ENCODE measurements at places on chromosomes 2 and 18.

- DNase-seq = no peak
Measured at GRCh38 chr2:72886505-72887031, 640 bp upstream of the SPR start.

DNA sequence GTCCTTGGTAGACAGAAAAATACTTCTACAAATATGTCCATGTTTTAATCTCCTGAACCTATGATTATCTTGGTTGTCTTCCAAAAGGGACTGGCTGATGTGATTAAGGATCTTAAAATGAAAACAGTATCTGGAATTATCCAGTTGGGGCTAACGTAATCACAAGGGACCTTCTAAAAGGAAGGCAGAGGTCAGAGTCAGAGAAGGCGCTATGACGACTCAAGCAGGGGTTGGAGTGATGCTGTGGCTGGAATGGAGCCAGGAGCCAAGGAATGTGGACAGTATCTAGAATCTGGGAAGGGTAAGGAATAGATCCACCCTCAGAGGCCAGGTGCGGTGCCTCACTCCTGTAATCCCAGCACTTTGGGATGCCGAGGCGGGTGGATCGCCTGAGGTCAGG lies 4.2 kb upstream of the USP14 start:
- DNase-seq = no peak

DNA sequence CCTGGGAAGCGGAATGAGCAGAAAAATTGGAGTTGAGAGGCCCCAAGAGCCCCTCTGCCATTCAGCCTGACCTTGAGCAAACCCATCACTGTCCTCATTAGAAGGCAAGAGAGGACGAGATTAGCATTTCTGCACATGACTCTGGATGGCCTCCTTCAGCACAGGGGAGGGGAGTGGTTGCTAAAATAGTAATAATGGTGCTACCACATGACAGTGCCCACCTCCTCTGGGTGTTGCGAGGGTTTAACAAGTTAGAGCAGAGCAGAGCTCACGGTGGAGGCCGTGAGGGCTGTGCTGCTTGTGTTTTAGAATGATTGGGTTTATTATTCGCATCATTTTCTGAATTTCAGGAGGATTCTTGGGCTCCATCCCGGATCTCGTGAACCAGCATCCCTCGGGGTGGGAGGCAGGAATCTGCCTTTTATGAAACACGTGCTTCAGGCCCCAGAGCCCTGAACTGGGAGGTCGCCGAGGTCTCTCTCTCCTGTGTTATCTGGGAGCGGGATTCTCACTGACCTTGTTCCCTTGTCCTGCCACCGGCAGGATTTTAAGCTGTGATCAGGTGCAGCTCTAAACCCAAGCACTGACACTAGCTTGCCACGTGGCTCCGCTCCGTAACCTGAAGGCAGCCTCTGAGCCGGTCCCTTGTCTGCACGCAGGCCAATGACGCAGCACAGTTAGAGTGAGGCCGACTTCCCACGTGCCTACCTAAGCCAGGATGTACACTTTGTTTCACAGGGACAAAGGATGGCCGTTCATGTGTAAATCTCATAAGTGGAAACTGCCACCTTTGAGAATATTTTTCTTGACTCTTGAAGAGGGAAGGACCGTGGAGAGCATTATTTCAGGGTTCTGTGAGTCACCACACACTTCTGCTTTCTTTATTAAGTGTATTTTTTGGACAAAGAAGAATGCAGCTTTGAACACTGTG lies 142.3 kb downstream of the ACOXL start:
- DNase-seq = no peak

DNA sequence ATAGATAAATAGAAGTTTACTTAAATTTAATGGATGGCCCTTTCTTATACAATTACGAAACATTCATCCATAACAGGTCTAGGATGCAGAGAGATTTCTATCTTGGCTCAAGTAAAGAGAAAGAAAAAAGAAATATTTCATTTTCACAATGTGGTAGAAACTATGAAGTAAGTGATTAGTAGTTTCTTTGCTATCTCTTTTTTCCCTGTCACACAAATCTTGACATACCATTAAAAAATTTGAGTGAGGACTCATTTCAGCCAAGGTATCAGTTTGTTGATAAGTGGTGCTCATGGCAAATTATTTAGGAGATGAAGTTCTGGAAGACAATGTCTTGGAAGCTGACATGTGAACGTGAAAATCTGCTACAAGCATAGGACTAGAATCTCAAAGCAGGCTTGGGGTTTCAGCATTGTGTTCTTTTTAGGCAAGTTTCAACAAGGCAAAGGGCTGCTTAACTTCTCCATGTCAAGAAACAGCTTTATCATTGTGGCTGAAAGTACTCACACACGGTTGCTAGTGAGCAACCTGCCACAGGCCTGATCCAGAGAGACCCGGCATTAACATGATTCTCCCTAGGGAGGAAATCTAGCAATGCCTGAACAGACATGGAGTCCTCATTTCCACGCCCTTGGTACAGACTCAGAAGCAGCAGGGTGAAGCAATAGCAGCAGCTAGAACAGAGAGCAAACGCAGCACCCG lies 414.6 kb downstream of the DLGAP1 start:
- DNase-seq = no peak

DNA sequence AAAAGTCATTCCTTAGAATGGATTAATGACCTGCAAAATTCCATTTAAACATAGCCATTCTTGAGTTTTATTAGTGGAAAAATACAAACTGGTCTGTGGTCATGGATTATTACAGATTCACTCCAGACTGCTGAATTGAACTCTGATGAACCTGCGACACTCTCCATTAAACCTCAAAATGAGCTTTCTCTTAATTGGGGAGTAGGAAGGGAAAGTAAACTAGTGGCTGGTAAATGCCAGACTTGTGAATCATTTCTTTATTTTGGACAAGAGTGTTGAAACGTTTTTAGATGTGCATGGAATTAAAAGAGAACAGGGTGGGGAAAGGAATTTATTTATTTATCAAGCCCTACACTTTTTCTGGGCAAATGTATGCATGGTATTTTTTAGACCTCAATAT lies 321.2 kb upstream of the FANCL start:
- DNase-seq = no peak

DNA sequence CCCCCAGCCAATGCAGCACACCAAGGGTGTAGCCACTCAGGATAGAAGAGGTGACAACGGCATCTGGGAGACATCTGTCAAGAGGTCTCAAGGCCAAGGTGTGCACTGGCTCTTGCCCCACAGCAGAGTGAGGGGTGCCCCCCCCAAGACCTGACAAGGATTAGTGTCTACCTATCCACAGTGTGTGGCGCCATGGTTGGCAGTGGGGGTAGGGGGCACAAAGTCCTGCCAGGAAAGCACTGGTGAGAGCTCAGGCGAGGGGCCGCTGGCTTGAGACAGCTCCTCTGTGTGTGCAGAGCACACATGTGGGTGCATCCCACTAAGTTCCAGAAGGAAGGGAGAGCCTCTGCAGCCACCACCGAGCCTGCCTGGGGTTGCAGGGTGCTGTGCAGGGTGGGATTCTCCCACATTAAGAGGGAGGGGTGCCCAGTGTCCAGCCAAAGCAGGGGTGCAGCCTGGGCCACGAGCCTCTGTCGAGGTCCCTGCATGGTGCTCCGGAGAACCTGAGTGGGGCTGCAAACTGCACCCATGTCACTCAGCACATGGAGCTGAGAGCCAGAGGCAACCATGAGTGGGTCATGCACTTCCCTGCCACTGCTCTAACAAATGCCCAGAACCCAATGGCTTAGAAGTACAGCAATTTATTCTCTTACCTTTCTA lies 311.2 kb upstream of the HDAC4 start:
- no peak for DNase-seq

DNA sequence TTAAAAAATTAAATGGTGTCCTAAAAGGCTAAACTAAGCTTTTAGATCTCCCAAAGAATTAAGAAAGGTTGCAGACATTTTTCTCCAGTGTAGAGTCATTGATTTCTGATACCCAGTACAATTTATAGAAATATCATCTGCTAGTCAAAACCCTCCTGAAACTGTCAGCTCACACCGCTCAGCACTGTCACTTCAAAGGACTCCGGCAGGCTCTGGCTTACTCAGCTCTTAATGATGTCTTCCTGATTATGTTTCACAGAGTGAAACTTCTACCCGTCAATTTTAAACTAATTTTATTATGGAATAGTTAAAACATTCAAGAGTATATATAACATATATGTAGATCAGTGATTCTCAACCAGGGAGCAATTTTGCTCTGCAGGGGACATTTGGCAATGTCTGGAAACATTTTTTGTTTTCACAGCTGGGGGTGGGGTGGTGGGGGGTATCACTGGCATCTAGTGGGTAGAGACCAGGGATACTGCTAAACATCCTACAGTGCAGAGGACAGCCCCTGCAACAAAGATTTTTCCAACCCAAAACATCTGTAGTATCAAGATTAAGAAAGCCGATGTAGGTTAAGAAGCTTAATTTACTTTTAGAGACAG lies 31.6 kb downstream of the CDK15 start:
- DNase-seq = no peak

DNA sequence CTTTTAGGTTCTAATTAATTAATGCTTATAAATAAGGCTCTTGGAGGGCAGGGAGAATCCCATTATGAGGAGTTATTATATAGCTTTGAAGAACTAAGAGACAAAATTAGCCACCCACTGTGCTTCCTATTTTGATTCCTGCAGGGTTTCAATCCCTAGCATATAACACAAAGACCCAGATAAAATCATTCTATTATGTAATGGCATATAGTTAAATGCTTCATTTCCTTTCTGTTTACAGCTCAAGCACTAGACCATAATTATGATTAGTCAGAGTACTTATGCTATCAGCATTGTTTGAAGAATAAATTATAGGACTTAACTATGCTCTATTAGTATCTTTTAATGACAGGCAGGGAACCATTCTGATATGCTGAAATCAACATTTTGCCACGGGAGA lies 9.1 kb downstream of the GPR155 start:
- no peak for DNase-seq

DNA sequence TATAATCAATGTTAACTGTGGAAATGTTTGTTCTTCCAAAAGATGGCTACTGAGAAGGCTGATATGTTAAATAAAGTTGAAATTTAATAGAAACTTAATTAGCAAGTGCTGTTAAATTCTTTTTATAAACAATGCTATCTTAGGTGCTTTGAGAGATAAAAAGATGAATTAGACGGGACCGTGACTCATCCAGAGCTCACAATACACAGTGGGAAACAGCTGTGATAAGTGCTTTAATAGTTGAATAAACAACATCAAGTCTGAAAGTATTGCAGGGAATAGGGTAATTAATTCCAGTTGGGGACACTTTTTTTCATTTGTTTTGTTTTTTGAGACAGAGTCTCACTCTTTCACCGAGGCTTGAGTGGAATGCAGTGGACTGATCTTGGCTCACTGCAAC lies 85.5 kb upstream of the DTNA start:
- no peak for DNase-seq

- no peak for DNase-seq
Measured at GRCh38 chr2:65320042-65320725, 92.6 kb downstream of the ACTR2 start.

DNA sequence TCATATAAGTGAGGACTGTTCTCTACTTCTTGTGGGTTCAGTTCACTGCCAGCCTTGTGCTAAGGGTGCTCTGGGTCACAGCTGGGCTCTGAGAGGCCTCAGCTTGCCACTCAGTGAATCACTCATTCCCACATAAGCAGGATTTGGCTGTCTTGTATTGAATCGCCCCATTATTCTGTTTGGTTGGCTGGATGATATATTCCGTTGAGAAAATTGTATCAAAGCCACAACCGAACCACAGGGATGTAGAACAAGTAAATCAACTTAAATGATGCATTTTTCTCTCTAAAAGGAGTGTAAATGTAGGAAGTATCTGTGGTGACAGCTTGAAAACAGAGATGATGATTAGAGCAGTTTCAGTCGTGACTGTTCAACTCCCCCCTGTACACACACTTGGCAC lies 39.6 kb downstream of the TTC39C start:
- no peak for DNase-seq

DNA sequence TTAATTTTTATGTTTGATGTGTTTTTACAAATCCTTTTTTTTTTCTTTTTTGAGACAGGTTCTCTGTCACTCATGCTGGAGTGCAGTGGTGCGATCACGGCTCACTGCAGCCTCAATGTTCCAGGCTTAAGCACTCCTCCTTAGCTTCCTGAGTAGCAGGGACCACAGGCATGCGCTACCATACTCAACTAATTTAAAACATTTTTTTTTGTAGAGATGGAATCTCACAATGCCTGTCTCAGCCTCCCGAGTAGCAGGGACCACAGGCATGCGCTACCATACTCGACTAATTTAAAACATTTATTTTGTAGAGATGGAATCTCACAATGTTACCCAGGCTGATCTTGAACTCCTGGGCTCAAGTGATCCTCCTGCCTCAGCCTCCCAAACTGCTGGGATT lies 3.2 kb downstream of the NOTO start:
- DNase-seq = no peak

- DNase-seq = no peak
Measured at GRCh38 chr2:44273596-44273995, 1.7 kb upstream of the SLC3A1 start.

DNA sequence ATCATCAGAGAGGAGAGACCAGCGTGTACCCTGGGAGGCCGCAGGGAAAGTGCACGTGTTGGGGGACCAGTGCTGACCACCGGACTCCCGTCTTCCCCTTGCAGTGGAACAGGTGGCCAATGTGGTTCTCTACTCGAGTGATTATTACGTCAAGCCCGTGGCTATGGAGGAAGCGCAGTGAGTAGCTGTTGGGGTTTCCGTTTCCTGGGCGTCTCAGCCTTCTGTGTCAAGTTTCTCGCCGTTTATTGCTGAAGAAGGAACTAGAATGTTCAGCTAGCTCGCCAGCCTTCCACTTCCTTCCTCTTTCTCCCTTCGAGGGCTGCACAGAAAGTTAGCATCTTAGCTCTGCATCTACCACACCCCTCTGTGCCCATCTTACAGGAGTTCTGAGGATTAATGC lies 22.8 kb upstream of the DGKD start:
- DNase-seq = peak; percentile 34

DNA sequence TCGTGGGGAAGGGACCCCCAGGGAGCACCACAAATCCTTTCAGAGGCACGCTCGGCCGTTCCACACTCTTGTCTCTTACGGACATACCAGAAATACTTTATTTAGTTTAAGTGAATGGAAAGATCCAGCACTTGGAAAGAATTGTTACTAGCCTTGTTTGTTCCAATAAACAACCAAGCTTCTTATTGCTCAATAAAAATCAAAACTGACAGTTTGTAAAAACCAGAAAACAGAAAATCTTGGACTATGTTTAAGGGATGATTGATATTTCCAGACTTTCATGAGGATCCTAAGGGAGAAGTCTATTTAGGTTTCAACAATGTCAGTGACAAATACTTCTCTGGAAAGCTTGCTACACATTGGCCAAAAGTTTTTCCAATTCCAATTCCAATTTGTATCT lies 31.6 kb upstream of the CCBE1 start:
- no peak for DNase-seq
